Stimulated activated CD8-positive, alpha-beta memory T cell treated with anti-CD3 and anti-CD28 coated beads, Interleukin-15, amount 100 ng/mL, for 48 hours (primary cell): ENCODE measurements at places on chromosomes 6 and 20.

GRCh38 chr6:168865-169455, 123.3 kb upstream of the DUSP22 start:
- DNase-seq, result no peak

GRCh38 chr20:7859356-7859802, 80.9 kb downstream of the HAO1 start:
- no peak for DNase-seq

GRCh38 chr20:37349517-37350491, 3.9 kb downstream of the SRC start:
- no peak for DNase-seq

DNA sequence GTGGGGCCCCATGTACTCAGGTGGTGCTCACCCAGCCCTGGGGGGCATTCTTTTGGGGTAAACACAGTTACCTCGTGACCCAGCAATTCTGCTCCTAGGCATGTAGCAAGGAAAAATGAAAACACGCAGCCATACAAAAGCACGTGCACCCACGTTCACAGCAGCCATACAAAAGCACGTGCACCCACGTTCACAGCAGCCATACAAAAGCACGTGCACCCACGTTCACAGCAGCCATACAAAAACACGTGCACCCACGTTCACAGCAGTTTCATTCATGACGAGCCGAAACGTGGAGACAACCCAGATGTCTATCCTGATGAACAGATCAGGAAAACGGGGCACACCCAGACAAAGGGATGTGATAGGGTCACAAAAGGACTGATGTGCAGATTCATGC, 57.1 kb downstream of the YTHDF1 start:
- DNase-seq, result no peak

DNA sequence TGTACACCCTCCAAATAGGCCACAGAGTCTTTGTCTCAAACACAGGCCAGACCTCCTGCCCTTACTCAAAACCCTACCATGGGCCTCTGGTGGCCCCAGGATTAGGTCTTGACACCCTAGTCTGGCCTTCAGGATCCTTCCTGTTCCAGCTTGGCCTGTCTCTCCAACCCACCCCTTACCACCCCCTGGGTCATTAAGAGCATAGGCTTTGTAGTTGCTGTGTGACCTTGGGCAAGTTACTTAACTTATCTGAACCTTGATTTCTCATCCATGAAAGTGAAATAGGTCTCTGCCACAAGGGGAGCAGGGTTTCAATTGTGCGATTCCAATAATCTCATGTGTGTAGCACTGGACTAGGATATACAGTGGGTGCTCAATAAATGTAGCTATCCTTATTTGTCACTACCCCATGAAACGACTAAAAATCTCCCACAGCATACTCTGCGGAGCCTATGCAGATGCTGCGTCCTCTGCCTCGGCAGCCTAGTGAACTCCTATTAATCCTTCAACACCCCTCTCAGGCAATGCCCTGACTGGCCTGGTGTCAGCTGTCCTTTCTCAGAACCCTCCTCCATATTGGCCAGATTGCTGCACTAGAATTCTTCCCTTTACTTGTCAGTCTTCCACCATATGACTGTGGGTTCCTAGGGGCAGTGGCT, 39.7 kb upstream of the NOL4L start:
- no peak for DNase-seq

- no peak for DNase-seq
These were observed 29.7 kb downstream of the ERGIC3 start for GRCh38 chr20:35571555-35571954.
